Right forelimb (tissue), 1 donor: ENCODE measurements at places on chromosomes 5 and 9.

- peak; percentile 66 for DNase-seq
Observed at GRCh38 chr9:33924978-33925797, 108.2 kb downstream of the UBE2R2 start.

GRCh38 chr5:122183098-122183787 lies 53.9 kb downstream of the ZNF474 start:
- no peak for DNase-seq

- DNase-seq = no peak
Observed at GRCh38 chr5:133713751-133714150, 101.4 kb upstream of the FSTL4 start.

GRCh38 chr9:95272830-95273229 lies 44.7 kb downstream of the FANCC start:
- DNase-seq = no peak

- no peak for DNase-seq
Observed at GRCh38 chr9:129262261-129262660, 84.2 kb upstream of the IER5L start.

DNA sequence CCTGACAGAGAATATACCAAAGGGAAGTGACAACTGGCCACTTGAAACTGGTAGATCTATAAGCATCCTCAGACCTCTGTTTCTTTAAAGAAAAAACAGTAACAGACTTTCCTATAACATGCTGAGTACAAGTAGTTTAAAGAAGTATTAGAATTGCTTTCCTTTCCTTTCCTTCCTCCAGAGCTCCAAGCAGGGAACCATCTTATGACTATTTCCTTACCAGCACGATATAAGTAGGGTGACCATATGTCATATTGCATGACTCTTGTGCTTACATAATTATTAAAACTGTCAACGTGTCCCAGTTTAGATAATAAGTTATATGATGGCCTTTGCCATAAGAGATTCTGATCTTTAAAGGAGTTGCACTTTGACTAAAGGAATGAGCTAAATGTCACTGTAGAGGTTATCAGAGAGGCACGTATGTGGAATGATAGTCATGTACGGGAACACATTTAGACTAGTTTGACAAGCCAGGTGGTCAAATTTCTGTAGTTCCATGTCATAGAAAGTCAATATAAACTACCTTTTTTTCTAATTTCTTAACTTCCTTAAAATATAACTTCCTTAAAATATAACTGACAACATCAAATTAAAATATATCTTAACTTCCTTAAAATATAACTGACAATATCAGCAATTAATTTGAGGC lies 212.7 kb upstream of the CD180 start:
- DNase-seq = no peak

DNA sequence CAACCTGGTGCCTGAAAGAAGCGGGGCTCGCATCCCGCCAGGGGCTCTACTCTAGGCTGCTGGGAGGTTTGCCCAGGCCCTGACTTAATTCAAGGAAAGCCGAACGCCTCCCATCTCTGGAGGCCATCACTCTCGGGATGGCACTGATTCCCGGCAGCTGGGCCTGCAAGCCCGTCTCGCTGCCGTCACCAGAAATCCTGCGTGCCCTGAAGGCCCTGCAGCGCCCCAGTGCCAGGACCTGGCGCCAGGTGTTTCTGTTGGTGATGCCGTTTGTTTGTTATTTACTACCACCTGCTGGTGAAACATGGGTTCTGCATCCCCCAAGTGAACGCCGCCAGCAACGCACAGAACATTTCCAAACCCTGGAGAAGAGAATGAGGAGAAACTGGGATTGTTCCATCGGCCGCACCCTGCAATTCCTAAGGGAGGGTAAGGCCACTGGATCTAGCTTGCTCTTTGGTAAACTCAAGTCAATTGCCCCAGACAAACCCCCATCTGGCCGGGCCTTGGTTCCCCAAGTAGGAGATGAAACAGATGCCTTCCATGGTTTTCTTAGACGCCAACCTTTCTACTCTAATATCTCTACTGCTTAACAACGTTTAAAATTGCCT lies 77.9 kb downstream of the AK8 start:
- DNase-seq = peak; percentile 75

DNA sequence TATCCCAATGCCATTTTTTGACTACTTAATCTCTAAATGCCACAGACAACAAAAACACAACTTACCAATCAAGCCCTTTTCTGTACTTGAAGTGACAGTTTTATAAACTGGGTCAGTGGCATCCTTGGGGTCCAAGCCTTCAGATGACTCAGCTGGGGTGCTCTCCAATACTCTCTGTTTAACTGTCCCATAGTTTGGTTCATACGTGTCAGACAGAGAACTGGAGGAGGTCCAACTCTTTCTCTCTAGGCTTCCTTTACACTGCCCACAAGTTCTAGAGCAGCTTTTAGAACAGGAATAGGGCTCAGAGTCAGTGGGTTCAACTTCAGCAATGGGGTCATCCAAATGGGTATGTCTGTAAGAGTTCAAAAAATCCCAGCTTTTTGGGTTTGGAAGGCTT lies 166.9 kb downstream of the CDC42SE2 start:
- DNase-seq = no peak

- no peak for DNase-seq
Observed at GRCh38 chr9:120724757-120725400, 10.6 kb upstream of the MEGF9 start.

DNA sequence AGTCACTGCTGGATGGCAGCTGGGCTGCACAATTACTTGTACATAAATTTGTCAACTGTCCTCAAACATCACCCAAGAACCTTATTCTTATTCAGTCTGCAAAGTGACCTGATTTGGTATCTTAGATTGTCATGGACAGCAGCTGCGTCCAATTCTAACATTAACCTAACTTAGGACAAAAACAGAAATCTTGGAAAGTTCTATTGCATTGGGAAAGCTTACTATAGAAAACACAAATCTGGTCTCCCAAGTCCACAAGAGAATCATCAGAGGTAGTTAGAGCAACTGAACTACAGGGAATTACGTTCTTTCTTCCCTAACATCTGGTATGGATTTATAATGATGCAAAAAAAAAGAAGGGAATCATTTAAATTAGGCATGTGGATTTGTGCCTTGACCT lies 283.9 kb downstream of the NR2F1-AS1 start:
- no peak for DNase-seq

DNA sequence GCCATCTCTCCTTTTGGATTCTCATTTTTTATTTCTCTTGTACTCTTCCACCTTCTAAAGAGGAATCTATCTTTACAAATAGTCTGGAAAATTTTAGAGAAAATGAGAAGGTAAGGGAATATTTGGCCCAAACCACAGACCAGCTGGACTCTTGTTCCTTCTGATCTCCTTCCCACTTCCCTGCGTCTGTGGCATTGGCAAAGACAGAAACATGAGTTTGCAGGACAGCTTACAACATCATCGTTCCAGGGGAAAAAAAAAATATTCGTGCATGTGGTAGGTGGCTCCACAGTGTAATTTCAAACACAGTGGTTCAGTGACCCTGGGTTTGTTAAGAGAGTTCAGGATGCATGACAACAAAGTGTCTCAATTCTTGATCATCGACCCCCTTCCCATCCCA lies 755.0 kb downstream of the DNAH5 start:
- DNase-seq = no peak

- no peak for DNase-seq
Observed at GRCh38 chr9:16119261-16120230, 566.7 kb downstream of the CCDC171 start.

DNA sequence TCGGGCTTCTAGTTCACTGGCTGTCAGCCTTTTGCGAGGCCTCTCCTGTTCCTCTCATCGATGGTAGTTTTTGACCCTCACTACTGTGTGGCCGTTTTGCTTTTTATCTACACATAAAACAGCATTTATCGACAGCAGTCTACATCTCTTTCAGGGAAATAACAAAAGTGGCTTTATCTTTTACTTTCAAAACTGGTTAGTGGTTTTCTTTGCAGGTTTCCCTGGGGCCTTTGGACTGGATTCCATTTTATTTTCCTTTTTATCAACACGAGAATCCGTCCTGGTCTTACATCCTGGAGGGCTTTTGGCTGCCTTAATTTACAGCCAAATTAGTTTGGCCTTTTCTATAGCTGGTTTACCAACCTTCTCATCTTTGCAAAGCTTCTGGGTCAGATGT lies 793 bp upstream of the PKD2L2 start:
- no peak for DNase-seq

- DNase-seq = no peak
Observed at GRCh38 chr9:114629563-114630090, 18.5 kb downstream of the TMEM268 start.

DNA sequence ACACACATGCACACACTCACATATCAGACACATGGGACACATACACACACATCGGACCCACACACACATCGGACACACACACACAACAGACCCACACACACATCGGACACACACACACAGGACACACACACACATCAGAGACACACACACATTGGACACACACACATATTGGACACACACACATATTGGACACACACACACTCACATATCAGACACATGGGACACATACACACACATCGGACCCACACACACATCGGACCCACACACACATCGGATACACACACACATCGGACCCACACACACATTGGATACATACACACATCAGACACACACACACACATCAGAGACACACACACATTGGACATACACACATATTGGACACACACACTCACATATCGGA lies 12.8 kb upstream of the LAMC3 start:
- no peak for DNase-seq

GRCh38 chr5:169350016-169350415 lies 49.1 kb upstream of the SLIT3 start:
- DNase-seq = no peak

DNA sequence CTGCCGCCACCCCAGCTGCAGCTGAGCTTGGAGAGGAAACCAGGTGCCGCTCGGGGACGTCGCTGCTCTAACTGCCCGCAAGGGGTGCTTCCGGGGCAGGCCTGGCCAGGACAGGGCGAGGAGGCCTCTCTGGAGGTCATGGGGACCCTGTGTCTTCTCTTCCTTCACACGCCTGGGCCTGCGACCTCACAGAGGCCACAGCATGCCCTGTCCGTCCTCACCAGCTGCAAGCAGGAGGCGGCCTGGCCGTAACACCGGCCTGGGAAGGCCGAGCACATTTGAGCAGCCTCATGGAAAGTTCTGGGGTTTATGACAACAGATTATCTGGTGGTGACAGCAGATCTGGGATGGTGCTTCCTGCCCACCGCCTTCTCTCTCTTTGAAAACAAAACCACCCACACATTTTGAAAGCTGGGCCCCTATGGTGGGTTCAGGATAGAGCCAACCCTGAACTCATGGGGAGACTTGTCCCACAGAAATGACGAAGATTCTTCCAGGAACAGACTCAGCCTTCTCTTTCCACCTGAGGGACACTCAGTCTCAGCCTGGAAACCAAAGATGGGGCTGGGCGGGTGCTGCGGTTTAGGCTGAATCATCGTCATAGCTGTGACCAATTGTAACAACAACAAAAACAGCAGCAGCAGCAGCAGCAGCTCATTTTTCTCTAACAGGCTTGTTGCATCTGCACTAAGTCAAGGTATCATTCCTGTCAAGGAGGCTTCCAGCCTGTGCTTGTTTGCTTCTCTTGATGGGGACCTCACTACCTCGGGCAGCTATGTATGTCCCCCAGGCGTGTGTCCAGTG lies 99.6 kb upstream of the RAPGEF1 start:
- DNase-seq = no peak

- no peak for DNase-seq
Observed at GRCh38 chr9:23171479-23171878, 654.6 kb downstream of the ELAVL2 start.

- DNase-seq = no peak
Observed at GRCh38 chr5:146828385-146828784, 50.2 kb downstream of the PPP2R2B start.

DNA sequence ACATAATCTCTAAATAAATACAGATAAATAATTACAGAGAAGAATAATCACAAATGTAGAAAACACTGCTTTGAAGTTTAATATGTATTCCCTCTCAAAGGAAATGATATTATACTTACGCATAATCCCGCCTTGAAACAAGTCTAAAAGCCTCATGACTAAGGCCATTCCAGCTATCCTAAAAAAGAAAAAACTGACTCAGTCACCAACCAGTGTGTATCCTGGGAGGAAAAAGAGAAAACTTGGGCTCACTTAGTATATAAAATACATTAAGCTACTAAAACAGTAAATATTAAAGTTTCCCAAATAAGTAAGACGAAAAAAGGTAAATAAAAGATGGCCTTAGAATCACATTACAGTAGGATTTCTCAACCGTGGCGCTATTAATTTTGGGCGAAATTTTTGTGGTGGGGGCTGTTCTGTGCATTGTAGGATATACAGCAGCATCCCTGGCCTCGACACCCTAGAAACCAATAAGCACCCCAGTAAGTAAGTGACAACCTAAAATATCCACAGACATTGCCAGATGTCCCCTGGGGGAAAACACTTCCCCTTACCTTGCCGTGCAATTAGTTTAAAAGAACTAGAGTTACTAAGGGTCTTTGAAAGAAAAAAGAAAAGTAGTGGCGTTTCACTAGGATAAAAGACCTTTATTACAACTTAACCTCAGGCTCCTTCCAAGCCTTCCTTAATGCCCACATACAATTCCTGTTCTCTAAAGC lies 1.1 kb downstream of the HSPA9 start:
- DNase-seq = no peak

DNA sequence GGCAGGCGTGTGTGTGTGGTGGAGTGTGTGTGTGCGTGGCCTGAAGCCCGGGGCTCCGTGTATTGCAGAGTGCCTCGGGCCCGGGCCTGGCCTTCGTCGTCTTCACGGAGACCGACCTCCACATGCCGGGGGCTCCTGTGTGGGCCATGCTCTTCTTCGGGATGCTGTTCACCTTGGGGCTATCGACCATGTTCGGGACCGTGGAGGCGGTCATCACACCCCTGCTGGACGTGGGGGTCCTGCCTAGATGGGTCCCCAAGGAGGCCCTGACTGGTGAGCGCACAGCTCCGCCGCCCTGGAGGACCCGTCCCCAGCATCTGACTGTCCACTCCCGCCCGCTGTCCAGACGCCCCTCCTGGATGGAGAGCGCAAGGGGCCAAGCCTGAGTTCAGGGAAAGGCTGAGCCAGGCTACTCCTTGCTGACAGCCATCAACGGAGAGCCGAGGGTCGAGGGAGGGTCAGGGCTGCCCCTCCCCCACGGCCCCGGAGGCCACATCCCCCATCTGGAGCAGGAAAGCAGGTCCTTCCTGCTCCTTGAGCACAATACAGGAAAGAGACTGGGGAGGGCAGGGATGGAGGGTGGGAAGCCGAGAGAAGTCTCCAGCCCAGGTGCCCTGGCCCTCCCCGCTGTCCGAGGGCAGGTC lies 18.4 kb downstream of the SLC6A18 start:
- DNase-seq = no peak

DNA sequence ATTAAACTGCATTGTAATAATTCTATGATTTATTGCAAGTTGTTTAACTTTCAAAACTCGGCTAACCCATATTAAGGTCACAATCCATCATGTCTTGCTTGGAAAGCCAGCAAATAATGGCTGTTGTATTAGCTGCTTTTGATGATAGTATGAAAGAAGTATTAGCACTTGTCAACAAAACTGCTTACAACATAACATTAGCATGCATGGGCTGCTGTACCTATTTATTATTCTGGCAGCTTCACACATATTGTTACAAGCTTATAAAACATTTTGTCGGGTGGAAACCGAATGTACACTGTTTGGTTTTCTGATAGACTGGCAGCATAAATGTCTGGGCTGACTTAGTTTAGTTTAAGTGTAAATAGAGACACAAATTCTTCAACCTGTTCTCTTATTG lies 378.3 kb downstream of the KIAA0825 start:
- DNase-seq = no peak

- DNase-seq = no peak
Observed at GRCh38 chr9:13439685-13440476, 160.4 kb upstream of the MPDZ start.
